ENCODE measurements at places on chromosomes 11 and 22.

DNA sequence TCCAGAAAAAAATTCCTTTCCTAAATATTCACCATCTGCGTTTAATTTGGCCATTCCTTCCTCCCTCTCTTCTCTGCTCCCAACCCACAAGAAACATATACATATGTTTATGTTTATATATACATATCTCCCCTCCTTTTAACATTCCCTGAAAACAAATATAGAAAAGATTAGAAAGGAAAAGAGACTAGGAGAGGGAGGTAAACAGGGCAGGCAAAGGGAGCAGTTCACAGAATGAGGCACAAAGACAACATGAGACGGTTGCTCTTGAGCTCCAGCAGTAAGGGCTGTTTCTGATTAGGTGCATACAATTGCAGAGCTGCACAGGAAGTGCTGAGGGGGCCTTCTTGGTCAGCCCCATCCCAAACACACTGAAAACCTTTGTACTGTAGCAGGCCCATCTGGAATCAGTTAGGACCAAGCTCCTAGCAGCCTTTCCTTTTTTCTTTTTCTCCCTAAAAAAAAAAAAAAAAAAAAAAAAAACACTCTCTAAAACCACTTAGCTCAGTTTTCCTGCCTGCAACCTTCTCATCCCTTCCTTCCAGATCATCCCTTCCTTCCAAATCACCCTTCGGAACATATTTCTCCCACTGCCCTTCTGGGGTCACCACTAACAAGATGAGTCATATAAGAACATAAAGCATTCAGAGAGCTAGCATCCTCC is 57.0 kb downstream of the RBFOX2 start:
- no peak for DNase-seq

GRCh38 chr11:7574491-7575130 is 60.8 kb downstream of the PPFIBP2 start:
- DNase-seq = no peak

GRCh38 chr11:128565881-128566280 is 21.5 kb downstream of the ETS1 start:
- no peak for DNase-seq

- DNase-seq = no peak
Observed at GRCh38 chr11:120385655-120386054, 49.4 kb downstream of the ARHGEF12 start.

DNA sequence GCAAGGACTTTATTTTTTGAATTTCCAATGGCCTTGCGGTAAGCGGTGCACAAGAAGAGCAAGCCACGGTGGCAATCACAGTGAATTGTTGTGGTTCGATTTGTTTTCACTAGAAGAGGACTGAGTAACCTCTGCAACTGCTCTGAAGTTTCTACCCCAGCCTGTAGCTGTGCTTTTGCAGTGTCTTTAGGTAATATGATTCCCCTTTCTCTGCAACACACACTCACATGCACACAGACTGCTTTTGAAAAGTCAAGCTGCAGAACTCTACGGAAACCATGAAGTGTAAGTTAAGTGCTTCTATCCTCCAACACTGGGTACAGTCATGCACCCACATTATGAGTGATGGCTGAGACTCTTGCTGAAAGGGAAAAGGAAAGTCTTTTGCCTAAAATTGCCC is 38.4 kb downstream of the CD44 start:
- DNase-seq = no peak

GRCh38 chr11:561148-562003 is 606 bp downstream of the RASSF7 start:
- DNase-seq = no peak

- no peak for DNase-seq
Observed at GRCh38 chr22:46162771-46163556, 12.6 kb downstream of the PPARA start.

GRCh38 chr11:72352859-72353551 is 81.3 kb downstream of the CLPB start:
- no peak for DNase-seq

- no peak for DNase-seq
Observed at GRCh38 chr11:34745195-34745594, 124.3 kb downstream of the EHF start.

- no peak for DNase-seq
Observed at GRCh38 chr22:27531782-27532530, 269.6 kb downstream of the MN1 start.

DNA sequence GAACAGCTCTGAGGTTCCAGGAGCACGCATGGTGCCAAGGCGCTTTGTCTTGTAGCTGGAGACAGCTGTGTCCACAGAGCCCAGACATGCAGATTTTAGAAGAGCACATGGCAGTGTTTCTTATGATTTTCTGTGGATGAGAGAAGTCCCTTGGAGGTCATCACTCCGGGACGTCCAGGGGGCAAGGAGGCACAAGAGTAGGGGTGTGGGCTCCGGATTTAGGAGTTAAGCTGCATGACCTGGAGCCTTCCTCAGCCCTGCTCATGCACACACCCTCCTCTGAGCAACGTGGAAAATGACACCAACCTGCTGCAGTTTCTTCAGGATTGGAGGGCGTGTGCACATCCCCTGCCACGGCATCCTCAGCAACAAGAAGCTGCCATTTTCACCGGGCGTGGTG is 1286.7 kb downstream of the TBC1D22A start:
- DNase-seq = no peak

DNA sequence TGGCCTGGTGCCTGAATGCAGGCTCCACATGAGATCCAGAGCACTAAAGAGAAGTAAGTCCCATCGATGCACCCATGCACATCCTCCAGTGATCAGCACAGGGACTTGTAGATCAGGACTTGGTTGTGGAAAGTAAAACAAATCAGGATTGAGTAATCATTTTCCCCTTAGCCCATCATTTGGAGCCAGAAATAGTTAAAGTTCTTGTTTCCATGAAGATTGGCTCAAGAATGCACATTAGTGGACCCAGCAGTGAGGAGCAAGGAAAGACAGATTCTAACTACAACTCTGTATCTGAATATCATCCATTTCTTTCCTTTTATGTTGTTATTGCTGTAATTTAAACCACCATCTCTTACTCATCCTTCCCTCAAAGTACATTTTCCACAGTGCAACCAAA is 19.1 kb downstream of the CCDC83 start:
- no peak for DNase-seq

DNA sequence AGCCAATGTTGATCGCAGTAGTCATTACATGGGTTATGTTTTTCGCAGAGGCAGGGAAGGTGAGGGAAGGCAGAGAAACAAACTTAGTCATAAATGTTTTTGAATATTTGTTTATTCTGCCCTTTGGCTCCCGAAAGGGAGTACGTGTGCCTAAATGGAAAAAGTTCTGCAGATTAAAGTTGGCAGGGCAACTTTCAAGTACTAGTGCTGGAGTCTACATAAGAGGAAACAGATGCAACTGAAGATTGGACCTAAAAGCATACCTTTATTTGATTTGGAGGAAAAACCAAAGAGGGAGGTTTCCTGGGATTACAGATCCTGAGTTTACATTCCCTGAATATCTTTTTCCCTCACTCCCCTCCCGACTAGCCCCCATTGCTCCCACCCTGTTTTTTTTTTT is 5.7 kb downstream of the HSD17B12 start:
- no peak for DNase-seq

- DNase-seq = no peak
Observed at GRCh38 chr22:28411125-28411524, 268.5 kb downstream of the TTC28 start.

DNA sequence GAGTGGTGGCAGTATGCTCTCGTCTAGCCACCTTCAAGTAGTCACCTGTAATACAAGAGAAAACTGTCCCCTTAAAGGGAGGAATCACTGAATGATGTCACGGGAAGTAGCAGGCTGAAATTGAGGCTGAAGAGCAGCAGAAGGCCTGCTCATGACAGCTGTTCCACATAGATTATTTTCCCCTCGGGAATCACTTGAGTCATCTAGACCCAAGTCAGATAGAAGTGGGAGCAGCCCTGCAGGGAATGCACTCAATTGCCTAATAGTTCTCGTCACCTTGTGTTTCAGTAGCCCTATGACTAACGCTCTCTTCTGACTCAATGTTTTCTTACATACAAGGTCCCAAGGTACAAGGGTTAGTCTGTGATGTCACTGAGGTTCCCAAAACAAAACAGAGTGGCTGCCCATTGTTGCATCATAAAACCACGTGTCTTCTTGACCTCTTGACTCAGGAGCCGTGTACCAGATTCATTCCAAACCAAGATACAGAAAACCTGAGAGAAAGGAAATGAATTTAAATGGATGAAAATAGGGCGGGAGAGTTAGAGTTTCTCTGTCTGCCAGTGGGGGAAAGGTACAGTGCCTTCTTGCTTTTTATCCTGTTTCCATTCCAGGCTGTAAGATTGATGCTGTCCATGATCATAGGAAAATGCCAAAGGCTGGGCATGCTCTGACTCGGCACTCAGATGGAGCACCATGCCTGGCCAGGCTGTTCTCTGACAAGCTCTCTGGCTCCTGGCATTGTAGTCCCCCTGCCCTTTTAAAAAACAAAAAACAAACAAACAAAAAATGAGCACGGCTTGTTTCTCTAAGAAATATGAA is 21.6 kb upstream of the C11orf96 start:
- DNase-seq = no peak

DNA sequence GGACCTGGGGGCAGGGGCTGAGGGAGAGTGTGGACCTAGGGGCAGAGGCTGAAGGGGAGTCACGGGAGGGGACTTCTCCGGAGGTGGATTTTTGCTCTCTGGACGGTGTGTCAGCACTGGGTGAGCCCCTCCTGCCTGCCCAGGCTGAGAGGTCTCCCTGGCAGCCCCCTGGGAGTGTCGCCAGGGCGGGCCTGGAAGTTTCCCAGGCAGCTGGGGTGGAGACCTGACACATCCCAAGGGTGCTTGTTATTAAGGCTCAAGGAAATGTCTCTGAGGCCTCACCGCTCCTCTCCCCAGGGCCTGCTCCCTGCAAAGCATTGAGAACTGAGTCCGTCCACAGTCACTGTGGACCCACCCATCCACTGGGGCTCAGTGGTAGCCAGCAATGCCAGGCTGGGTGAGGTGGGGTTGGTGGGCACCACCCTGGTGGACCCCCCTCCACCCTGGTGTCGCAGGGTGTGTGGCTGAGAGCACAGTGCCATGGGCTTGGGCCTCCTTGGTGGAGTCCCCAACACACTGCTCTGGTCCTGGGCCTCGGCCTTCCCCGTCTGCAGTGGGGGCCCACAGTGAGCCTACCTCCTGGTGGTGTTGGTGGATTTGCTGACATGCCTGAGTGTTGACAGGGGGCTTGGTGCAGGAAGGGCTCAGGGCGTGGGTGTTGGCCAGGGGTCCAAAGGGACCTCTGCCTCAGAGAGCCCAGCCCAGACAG is 2.5 kb downstream of the CD81 start:
- no peak for DNase-seq

DNA sequence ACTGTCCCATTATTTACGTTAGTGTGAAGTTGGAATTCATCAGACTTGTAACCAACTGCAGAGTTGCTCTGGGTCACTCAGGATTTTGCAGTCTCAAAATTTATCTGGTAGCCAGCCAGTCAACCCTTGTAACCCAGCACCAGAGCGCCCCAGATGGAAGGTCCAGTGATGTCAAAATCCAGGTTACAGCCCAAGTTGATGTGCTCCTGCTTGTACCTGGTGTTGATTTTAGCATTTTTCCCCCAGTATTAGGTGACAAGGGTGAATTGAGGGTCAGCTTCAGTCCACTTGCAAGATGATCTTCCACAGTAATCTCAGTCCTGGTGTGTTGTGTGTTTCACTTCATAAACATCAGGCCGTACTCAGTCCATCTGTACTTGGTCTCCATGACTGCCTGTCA is 7.5 kb downstream of the TIMM10B start:
- no peak for DNase-seq

DNA sequence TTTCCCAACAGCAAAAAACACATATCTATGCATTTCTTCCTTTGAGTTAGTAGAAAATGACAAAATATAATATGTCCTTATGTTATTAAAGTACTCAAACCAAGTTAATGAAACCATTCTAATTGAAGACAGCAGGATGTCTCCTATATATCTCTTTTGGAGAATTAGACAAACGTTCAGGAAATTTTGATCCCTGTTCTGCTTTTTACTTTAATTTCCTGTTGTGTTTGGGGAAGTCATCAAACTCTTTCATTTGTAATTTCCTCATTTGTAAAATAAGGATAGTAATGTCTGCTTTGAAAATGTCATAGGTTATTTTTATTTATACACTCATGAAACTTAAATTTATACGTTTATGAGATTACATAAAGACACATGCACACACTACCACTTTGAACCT is 281.8 kb upstream of the ANO5 start:
- DNase-seq = no peak

DNA sequence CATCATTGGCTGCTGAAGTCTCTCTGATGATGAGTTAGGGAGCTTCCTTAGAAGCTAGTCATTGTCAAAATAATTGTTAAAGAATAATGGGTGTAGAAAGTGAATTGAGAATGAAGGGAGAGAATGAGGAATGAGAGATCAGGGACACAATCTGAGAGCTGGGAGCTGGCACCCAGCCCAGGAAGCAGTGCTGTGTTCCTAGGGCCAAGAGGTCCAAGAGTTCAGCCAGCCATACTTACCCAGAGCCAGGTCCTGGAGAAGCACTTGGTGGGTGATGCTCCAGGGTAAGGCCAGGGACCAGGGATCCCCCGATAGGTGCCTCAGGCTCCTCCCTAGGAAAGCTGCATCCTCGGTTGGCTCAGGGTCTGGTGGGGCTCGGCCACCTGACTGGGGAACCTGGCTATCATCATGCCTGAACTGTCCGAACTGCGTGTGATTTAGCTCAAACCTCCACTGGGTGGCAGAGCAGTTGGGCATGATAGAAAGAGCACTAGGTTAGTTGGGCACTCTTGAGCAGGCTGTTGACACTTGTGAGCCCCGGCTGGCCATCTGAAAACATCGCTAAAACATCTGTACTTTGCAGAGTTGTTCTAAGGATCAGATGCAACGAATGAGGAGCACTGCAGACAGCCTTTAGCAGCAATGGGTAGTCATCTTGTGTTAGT is 123.9 kb upstream of the NCAM1 start:
- DNase-seq = no peak

- no peak for DNase-seq
Observed at GRCh38 chr11:118314988-118315411, 10.5 kb downstream of the CD3E start.

GRCh38 chr11:70675697-70676374 is 277.5 kb downstream of the CTTN start:
- DNase-seq = no peak

- no peak for DNase-seq
Observed at GRCh38 chr22:41447435-41448188, 1.0 kb upstream of the TOB2 start.

DNA sequence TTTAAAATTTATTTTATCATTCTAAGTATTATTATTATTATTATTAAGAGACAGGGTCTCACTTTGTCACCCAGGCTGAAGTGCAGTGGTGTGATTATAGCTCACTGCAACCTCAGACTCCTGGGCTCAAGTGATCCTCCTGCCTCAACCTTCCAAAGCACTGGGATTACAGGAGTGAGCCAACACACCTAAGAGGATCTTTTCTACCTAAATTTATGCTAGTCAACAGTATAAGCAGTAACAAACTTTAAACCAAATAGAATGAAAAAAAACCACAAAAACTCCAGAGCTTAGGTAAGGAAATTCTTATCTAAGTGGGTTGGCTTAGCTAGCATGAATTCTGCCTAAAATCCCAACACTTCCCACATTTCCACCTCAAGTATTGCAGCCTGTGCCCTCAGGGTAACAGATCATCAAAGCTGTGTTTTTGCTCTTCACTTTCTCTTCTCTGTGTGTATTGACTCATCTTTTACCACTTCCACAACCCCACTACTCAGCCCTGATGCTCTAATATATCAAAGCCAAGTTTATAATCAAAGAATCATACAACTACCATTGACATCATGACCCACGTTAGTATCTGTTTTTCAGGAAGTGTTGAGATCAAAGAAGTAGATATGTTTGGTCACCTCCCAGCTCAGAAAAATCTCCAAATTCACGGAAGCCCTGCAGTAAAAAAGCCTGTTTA is 93.7 kb upstream of the SPON1 start:
- DNase-seq = no peak

- DNase-seq = no peak
Observed at GRCh38 chr11:90251599-90251998, 28.8 kb upstream of the CHORDC1 start.
